ENCODE measurements at places on chromosomes 4 and X. TPM values are rescaled to one million over a fixed set of nuclear protein-coding genes. Genes with fewer than 3 reads are reported as not detected.

Gene CXCR3
- not detected for total RNA-seq

Gene RTL9
- 0.22 TPM for total RNA-seq

Gene MSANTD1
- total RNA-seq = 0.65 TPM

Gene CLCN5
- 8.5 TPM for total RNA-seq

Gene MAGEA10
- not detected for total RNA-seq

Gene GCNA
- total RNA-seq = 2.6 TPM

Gene IL13RA2
- total RNA-seq = 20.0 TPM

Gene TBC1D9
- 17.2 TPM for total RNA-seq

Gene RGN
- total RNA-seq = 9.6 TPM

Gene MEPE
- total RNA-seq = not detected

Gene HMX1
- not detected for total RNA-seq

Gene CYLC1
- not detected for total RNA-seq

Gene XKRX
- 0.11 TPM for total RNA-seq

Gene CACNA1F
- not detected for total RNA-seq

Gene GLRB
- 16.2 TPM for total RNA-seq

Gene ZNF518B
- total RNA-seq = 32.1 TPM

Gene ELOVL6
- 10.5 TPM for total RNA-seq

Gene TLR1
- 8.4 TPM for total RNA-seq

Gene FOXP3
- 0.13 TPM for total RNA-seq

Gene EMCN
- total RNA-seq = 0.43 TPM

Gene KLB
- under 0.01 TPM for total RNA-seq

Gene XAGE5
- not detected for total RNA-seq

Gene CDKL5
- total RNA-seq = 5.9 TPM

Gene P2RY8
- total RNA-seq = not detected

All from articular chondrocyte of knee joint (primary cell).